T-helper 17 cell (primary cell): ENCODE measurements at places on chromosomes 7 and 10.

GRCh38 chr10:73338801-73339368 lies 19.8 kb downstream of the CFAP70 start:
- H3K4me1 ChIP-seq: no peaks in the 10 kb centered on the region
- no peaks in the 10 kb centered on the region for H3K36me3 ChIP-seq
- H3K27me3 ChIP-seq: no peaks in the 10 kb centered on the region
- H3K4me3 ChIP-seq: no peak overlapping the region

DNA sequence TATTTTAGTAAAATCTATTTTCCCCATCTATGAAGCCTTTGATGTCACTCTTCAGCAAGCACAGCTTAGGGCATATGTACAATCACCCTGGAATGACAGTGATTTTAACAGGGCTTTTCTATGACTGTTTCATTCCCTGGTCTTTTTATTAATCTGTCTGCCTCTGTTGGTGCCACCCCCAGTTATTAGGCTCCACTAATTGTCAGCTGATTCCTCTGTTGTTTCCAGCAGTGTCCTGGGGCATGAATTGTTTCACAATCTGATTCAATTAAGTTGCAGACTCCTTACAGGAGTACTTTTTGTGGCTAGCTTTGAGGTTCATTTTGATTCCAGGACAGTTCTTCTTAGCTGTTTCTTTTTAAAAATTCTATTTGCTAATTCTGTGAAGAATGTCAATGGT lies 38.6 kb downstream of the MYO3A start:
- DNase-seq: no peak
- no peak overlapping the region for H3K4me3 ChIP-seq
- H3K4me1 ChIP-seq: no peaks in the 10 kb centered on the region
- H3K27me3 ChIP-seq: peaks cover 19% of the 10 kb centered on the region
- H3K36me3 ChIP-seq: no peaks in the 10 kb centered on the region
- H3K27ac ChIP-seq: no peak overlapping the region

GRCh38 chr10:121675344-121675743 lies 77.1 kb upstream of the FGFR2 start:
- no peak overlapping the region for H3K27ac ChIP-seq
- H3K4me3 ChIP-seq: no peak overlapping the region
- peaks cover 8% of the 10 kb centered on the region for H3K27me3 ChIP-seq
- DNase-seq: no peak
- H3K4me1 ChIP-seq: no peaks in the 10 kb centered on the region

- no peaks in the 10 kb centered on the region for H3K4me1 ChIP-seq
- peaks cover 5% of the 10 kb centered on the region for H3K27me3 ChIP-seq
- H3K27ac ChIP-seq: no peak overlapping the region
- H3K36me3 ChIP-seq: no peaks in the 10 kb centered on the region
- no peak for DNase-seq
Measured at GRCh38 chr10:104807581-104808310, 166.7 kb downstream of the SORCS3 start.

GRCh38 chr7:158592541-158592940 lies 4.9 kb upstream of the PTPRN2 start:
- H3K27ac ChIP-seq: no peak overlapping the region
- H3K4me1 ChIP-seq: no peaks in the 10 kb centered on the region
- no peak for DNase-seq
- H3K27me3 ChIP-seq: no peaks in the 10 kb centered on the region
- no peaks in the 10 kb centered on the region for H3K36me3 ChIP-seq

GRCh38 chr7:115216652-115217051 lies 294.8 kb downstream of the MDFIC start:
- no peaks in the 10 kb centered on the region for H3K27me3 ChIP-seq
- peaks cover 15% of the 10 kb centered on the region for H3K4me1 ChIP-seq
- H3K4me3 ChIP-seq: peak overlapping the region; percentile 15
- H3K36me3 ChIP-seq: no peaks in the 10 kb centered on the region

GRCh38 chr7:137942484-137943115 lies 59.3 kb downstream of the CREB3L2 start:
- no peak for DNase-seq
- no peaks in the 10 kb centered on the region for H3K27me3 ChIP-seq
- H3K36me3 ChIP-seq: no peaks in the 10 kb centered on the region
- no peak overlapping the region for H3K4me3 ChIP-seq

- peaks cover 82% of the 10 kb centered on the region for H3K27me3 ChIP-seq
- no peak for DNase-seq
- H3K36me3 ChIP-seq: peaks cover 2% of the 10 kb centered on the region
- peak overlapping the region; percentile 81 for H3K4me3 ChIP-seq
Measured at GRCh38 chr7:155533120-155533826, 13.1 kb downstream of the CNPY1 start.

GRCh38 chr7:96088579-96088978 lies 233.3 kb downstream of the SLC25A13 start:
- peaks cover 15% of the 10 kb centered on the region for H3K27me3 ChIP-seq
- no peak overlapping the region for H3K27ac ChIP-seq
- H3K4me1 ChIP-seq: no peaks in the 10 kb centered on the region
- no peaks in the 10 kb centered on the region for H3K36me3 ChIP-seq
- DNase-seq: no peak
- H3K4me3 ChIP-seq: no peak overlapping the region

DNA sequence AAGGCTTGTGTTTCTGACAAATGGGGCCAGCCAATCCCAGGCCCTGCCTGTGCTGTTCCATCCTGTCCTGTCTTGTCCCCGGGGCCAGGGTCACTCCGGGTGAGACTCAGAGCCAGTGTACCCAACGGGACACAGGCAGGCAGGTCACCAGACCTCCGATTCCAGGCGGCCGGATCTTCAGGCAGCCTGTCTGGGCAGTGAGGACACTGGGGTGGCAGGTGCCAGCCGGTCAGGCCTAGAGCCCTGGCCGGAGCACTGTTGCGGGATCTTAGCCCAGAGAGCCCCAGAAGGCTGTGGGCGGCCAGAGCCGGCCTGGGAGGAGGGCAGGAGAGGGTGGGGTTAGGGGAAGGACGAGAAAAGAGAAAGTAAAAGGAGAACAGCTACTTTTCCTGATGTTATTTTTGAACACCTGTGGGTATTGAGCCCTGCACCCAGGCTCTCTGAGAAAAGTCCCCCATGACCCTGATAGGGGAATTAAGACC lies 134.3 kb upstream of the TNRC18 start:
- H3K4me1 ChIP-seq: peaks cover 30% of the 10 kb centered on the region
- H3K27ac ChIP-seq: peak overlapping the region; percentile 97
- no peak for DNase-seq
- H3K4me3 ChIP-seq: peak overlapping the region; percentile 85
- peaks cover 4% of the 10 kb centered on the region for H3K27me3 ChIP-seq
- H3K36me3 ChIP-seq: no peaks in the 10 kb centered on the region

GRCh38 chr10:61471491-61471890 lies 18.3 kb upstream of the TMEM26 start:
- H3K4me1 ChIP-seq: no peaks in the 10 kb centered on the region
- H3K4me3 ChIP-seq: no peak overlapping the region
- peaks cover 6% of the 10 kb centered on the region for H3K27me3 ChIP-seq
- H3K36me3 ChIP-seq: no peaks in the 10 kb centered on the region
- no peak overlapping the region for H3K27ac ChIP-seq

- H3K4me1 ChIP-seq: no peaks in the 10 kb centered on the region
- no peak overlapping the region for H3K27ac ChIP-seq
- H3K4me3 ChIP-seq: no peak overlapping the region
- no peaks in the 10 kb centered on the region for H3K27me3 ChIP-seq
Measured at GRCh38 chr10:81081887-81082620, 544.4 kb downstream of the SH2D4B start.

DNA sequence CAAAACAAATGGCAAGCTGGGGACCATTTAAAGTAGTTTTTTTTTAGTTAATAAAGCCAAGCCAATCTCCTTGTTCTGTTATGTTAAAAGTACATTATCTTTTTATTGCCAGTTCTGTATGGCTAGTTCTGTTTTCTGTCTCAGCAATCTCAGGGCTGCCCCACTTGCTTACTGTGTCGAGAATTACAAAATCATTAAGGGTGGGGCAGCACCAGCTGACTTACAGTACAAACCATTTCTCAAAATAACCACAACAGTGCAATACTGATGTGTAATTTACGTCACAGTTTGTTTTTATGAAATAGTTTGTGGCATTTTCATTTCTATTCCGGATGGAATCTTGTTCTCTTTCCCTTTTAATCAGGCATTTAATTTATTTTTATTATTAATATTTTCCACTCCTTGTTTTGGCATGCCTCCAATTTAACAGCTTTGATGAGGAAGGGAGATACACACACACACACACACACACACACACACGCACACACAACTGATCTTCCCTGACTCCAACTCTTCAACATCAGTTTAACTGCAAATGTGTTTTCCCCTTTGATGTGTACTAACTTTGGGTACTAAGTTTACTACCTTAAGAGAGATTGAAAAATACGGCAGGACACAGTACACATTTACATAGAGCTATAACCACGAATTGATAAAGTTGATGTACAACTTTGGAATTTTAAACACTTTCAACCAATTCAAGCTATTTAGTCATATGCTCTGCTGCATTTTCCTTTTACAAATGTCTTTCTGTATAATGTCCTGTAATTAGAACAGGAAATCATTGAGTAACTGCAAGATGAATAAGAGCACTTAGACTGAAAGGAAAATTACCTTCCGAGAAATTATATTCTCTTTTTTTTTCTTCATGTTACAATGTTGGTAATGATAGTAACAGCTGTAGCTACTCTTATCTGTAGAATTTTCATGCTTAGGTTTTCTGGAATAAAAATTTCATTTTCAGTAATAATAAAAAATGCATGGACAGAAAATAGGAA lies 91.5 kb downstream of the ARID5B start:
- H3K4me1 ChIP-seq: peaks cover 30% of the 10 kb centered on the region
- no peak for DNase-seq
- no peaks in the 10 kb centered on the region for H3K27me3 ChIP-seq
- peak overlapping the region; percentile 98 for H3K27ac ChIP-seq

DNA sequence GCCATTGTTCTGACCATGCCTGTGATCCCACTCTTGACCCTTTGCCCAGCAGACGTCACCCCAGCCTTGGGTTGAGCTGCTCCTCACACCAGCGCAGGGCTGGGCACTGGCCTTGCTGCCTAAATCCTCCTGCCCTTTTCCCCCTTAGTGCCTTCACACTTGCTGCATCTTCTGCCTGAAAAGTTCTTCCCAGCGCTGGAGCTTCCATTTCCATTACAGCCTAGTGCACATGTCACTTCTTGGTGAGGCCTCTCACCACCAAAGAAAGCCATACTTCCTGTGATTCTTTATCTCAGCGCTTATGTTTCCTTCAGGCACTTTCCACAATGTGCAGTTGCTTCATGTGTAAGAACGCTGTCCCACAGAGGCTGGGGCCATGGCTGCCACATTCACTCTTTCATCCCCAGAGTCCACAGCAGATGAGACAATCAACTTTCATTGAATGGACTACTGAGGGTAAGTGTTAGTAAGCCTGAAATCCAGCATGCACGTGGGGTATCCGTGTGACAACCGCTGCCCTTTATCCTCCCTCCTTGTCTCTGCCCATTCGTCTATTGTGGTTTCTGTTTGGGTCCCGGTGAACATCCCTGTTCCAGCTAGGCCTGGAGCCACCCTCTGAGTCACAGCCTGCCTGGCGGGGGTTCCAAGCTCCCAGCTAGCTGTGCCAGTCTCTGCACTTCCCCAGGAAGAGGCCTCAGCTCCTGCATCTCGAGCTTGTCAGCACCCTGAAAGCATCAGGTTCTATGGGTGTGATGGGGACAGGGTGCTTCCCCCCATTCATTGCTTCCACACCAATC lies 37.3 kb downstream of the ADRA2A start:
- H3K4me3 ChIP-seq: peak overlapping the region; percentile 7
- H3K36me3 ChIP-seq: peaks cover 2% of the 10 kb centered on the region
- DNase-seq: no peak
- H3K4me1 ChIP-seq: peaks cover 9% of the 10 kb centered on the region
- peaks cover 13% of the 10 kb centered on the region for H3K27me3 ChIP-seq
- no peak overlapping the region for H3K27ac ChIP-seq

GRCh38 chr7:7323352-7323751 lies 141.0 kb downstream of the C1GALT1 start:
- H3K4me3 ChIP-seq: no peak overlapping the region
- H3K4me1 ChIP-seq: no peaks in the 10 kb centered on the region
- H3K27me3 ChIP-seq: peaks cover 11% of the 10 kb centered on the region
- no peak for DNase-seq

DNA sequence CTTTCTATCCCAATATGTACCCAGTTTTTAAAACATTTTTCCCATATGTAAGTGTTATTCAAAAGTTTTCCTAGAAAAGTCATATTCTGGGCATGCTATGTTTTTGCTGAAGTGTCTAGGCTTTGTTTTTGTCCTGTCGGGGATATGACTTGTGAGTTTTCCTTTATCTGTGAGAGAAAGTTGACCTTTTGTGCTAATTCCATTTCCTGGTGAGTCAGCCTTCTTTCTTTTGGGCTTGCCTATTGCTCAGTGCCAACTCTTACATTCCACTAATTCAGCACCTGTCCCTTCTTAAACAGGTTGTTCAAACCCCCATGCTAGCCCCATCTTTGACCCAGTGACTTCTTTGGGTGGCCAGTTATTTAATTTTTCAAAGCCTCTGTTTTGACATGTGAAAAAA lies 146.2 kb downstream of the AHR start:
- DNase-seq: no peak
- no peak overlapping the region for H3K27ac ChIP-seq
- H3K36me3 ChIP-seq: peaks cover 2% of the 10 kb centered on the region
- no peak overlapping the region for H3K4me3 ChIP-seq
- H3K27me3 ChIP-seq: no peaks in the 10 kb centered on the region

DNA sequence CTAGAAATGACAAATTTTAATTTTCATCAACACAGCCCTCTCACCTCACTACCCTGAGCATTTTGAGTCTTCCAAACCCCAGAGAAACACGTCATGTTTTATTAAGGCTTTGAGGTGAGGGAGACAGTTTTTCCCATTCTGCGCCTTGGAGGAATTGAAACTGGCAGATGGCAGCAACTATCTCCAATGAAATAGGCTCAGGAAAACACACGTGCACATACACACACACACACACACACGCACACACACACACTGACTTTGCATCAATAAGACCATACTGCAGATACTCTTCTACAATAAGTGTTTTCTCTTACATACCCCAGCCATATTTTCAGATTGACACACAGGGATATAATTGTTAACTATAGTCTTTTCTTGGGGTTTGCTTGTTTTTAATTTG lies 3.2 kb upstream of the SFTPA2 start:
- peaks cover 4% of the 10 kb centered on the region for H3K36me3 ChIP-seq
- peaks cover 34% of the 10 kb centered on the region for H3K27me3 ChIP-seq
- DNase-seq: no peak
- H3K4me3 ChIP-seq: no peak overlapping the region
- H3K4me1 ChIP-seq: peaks cover 9% of the 10 kb centered on the region
- H3K27ac ChIP-seq: no peak overlapping the region

DNA sequence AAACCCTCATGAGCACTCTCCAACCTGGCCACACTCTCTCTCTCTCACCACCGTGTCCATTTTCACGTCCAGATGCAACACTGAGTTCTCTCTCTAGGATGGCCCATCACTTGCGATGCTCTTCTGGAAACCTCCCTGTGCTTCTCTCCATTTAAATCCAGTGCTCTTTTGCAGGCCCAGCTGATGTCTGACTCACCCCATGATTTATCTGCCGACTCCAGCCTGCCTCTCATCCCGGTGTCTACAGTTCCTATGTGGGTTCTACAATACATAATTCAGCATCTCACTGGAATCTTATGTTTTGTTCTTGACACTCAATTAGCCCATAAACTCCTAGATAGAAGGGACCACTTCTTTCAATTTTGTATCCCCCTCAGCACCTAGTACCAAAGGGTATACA lies 5.0 kb downstream of the TPK1 start:
- H3K4me1 ChIP-seq: peaks cover 25% of the 10 kb centered on the region
- no peaks in the 10 kb centered on the region for H3K27me3 ChIP-seq
- H3K27ac ChIP-seq: peak overlapping the region; percentile 97
- H3K4me3 ChIP-seq: no peak overlapping the region
- peaks cover 2% of the 10 kb centered on the region for H3K36me3 ChIP-seq
